NCI-H1417 treated with DMSO at 0.1 percent for 48 hours (cell line): ENCODE measurements at places on chromosomes 13 and 19.
A peak's percentile ranks its signal among the peaks of the same experiment; 100 is the strongest.

GRCh38 chr13:28641600-28641926 lies 17.4 kb upstream of the POMP start:
- DNase-seq: no peak

DNA sequence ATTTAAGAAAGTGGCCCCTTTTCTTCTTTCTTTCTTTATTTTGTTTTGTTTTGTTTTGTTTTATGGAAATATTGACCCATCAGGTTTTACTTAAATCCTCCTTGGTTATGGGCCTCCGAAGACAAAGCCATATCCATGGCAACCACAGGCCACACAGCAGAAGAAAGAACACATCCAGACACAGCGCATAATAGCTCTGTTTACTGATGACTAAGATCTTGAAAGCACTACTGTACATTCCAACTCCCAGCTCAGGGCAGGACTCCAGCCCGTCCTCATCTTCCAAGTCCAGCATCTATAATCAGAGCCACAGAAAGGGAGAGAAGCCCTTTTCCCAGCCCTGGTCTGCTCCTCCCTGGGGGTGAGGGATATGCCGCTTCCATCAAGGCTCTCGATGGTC lies 84.3 kb downstream of the NUFIP1 start:
- no peak for DNase-seq

DNA sequence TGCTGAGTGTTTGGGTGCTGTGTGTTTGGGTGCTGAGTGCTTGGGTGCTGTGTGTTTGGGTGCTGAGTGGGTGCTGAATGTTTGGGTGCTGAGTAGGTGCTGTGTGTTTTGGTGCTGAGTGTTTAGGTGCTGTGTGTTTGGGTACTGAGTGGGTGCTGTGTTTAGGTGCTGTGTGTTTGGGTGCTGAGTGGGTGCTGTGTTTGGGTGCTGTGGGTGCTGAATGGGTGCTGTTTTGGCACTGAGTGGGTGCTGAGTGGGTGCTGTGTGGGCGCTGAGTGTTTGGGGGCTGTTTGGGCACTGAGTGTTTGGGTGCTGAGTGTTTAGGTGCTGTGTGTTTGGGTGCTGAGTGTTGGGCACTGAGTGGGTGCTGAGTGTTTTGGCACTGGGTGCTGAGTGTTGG lies 48.5 kb upstream of the F7 start:
- no peak for DNase-seq

GRCh38 chr13:21287331-21287907 lies 111.0 kb downstream of the MRPL57 start:
- DNase-seq: no peak

DNA sequence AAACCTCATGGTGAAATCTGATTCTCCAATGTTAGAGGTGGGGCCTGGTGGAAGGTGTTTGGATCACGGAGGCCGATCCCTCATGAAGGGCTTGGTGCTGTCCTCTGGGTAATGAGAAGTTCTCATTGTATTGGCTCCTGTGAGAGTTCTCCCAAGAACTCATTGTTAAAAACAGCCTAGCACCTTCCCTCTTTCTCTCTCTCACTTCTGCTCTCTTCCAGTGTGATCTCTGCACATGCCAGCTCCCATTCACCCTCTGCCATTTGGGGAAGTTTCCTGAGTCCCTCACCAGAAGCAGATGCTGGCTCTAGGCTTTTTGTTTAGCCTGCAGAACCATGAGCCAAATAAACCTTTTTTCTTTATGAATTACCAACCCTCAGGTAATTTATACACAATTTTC lies 3.1 kb upstream of the SUCLA2 start:
- DNase-seq: no peak

GRCh38 chr13:73661687-73662425 lies 472.3 kb downstream of the KLF12 start:
- DNase-seq: no peak

- no peak for DNase-seq
Observed at GRCh38 chr19:47100290-47100689, 13.3 kb downstream of the ZC3H4 start.

- DNase-seq: no peak
Observed at GRCh38 chr19:28615966-28616365, 597.0 kb downstream of the UQCRFS1 start.

DNA sequence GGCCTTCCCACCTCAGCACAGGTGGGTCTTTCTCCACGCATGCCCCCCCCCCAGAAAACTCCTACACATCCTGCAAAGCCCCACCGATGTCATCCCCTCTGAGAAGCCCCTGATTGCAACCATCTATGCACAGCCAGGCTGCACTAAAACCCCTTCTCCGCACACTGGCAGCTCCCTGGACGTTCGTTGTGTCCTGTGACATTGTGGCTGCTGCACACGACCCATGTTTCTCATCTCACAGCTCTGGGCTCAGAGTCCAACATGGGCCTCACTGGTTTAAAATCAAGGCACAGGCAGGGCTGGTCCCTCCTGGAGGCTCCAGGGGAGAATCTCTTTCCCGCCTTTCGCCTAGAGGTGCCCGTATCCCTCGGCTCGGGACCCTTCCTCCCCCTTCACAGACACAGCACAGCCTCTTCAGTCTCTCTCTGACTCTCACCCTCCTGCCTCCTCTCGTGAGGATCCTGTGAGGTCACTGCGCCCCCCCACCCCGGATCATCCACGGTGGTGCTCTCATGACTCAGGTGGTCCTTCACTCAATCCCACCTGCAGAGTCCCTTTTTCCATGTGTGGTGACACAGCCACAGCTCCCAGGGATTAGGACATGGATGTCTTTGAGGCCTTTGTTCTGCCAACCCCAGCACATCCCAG lies 71.2 kb downstream of the GADD45B start:
- no peak for DNase-seq

- peak; percentile 1 for DNase-seq
Observed at GRCh38 chr13:30915691-30916541, 9.8 kb downstream of the MEDAG start.

GRCh38 chr19:45752639-45753038 lies 16.4 kb downstream of the SIX5 start:
- DNase-seq: no peak

- DNase-seq: no peak
Observed at GRCh38 chr19:46073268-46073922, 32.6 kb upstream of the IGFL4 start.

DNA sequence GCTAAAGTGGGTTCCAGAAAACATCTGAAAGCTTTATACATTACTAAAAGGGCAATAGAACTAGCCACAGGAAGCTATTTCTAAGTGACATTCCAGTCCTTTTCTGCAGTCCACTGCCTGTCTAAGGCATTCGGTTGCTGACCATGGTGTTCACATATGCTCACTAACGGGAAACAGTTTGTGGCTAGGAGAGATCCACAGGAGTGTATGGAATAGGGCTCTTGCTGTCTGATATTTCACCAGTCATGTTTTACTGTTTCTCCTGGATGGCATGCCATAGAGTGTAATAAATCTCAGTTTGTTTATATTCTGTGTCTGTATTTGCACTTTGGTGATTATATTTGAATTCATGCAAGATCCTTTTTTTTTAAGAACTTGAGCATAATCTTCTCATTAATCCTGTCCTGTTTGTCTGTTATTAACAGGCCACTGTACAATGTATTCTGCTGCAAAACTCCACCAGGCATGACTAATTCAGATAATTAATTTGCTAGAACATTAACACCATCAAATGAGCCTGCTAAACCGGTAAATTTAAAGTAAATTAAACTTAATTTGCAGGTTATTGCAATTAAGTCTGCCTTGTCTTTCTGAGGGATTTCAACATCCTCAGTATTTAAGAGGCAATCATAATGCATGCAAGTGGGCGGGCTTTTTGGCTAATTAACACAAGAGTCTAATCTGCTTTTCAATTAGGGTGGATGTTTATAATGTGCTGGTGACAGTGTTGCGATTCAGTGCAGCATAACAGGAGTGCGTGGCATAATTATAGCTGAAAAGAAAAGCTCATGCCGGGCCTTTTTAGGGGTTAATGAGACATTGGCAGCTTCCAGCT lies 201.3 kb downstream of the POU4F1 start:
- peak; percentile 64 for DNase-seq

DNA sequence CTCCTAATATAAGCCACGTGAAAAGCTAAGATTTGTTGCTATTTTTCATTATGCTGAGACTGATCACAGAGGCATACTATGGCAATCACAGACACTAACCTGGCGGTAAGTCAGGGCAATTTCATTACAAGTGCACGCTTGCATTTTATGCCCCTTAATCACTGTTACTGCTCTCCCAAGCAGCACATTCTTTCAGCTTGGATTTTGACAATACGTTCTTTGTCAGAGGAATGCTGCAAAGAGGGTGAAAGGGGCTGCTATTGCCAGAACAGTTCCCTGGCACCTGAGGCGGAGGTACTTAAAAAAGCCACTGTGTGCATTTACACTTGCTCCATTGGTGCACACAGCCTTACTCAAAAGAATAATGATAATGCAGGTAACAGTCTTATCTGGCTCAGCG lies 346.6 kb downstream of the RFC3 start:
- no peak for DNase-seq

GRCh38 chr19:53549340-53549739 lies 11.4 kb downstream of the ZNF331 start:
- DNase-seq: no peak

DNA sequence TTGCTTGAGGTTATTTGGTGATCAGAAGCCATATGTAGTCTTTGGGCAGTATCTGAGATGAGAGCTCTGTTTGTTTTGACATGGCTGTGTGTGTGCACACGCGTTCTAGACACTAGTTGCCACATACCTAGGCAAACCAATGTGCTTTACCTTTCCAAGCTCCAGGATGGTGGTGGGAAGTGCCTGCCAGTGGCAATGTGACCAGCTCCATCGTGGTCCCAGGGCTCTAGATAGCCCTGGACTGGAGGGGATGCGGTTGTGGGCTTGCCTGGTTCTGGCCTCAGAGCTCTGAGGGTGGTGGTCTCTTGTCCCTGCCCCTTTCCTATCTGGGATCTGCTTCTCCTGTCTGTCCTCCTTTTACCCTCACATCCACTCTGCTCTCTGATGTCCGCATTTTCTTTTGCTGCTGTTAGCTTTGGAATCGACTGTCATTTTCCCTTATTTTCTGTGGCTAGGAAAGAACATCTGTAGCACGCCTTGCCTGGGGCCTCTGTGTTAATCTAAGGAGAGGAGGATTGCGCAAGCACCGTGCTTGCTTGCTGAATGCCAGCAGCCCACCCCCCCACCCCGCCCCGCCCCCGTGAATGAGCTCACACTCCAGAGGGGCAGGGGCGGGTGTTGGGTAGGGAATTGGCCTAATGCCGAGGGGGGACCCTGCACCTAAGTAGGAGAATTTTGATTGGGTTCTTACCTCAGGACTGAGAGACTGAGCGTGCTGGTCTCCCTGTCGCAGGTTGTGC lies 89.5 kb downstream of the ARHGEF7 start:
- DNase-seq: no peak

DNA sequence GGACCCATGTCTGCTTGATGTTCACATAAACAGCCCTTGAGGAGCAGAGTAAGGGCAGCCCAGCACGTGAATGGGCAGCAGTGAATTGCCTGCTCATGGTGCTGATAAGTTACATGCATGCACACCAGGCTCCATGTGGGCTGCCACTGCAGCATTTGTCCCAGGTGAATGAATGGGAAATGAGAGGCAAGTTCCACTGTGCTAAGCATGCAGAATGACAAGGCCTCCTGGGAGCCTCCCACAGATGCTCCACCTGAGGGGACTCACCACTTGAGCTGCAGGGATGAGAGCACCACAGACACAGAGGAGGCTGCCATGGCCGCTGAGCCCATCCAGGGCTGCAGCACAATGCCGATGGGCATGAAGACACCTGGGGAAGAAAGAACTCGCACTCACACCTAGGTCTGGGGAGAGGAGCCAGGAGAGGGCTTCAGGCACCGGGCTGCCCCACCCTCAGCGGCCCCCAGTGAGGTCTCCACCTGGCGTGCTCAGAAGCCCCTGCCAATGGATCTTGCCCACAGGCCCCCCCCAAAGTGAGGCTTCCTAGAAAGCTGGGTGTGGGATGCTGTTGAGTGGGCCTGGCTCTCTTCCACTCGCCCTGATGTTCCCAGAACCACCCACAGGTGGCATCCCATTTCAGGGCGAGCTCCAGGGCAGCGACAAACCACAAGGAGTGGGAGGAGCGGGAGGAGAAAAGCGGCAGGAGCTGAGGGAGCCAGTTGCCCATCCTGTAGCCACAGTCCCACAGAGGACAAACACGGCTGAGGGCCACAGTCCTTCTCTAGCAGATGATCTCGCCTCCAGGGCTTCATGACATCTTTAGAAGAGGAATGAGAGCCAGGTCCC lies 73.8 kb downstream of the CCDC70 start:
- no peak for DNase-seq

DNA sequence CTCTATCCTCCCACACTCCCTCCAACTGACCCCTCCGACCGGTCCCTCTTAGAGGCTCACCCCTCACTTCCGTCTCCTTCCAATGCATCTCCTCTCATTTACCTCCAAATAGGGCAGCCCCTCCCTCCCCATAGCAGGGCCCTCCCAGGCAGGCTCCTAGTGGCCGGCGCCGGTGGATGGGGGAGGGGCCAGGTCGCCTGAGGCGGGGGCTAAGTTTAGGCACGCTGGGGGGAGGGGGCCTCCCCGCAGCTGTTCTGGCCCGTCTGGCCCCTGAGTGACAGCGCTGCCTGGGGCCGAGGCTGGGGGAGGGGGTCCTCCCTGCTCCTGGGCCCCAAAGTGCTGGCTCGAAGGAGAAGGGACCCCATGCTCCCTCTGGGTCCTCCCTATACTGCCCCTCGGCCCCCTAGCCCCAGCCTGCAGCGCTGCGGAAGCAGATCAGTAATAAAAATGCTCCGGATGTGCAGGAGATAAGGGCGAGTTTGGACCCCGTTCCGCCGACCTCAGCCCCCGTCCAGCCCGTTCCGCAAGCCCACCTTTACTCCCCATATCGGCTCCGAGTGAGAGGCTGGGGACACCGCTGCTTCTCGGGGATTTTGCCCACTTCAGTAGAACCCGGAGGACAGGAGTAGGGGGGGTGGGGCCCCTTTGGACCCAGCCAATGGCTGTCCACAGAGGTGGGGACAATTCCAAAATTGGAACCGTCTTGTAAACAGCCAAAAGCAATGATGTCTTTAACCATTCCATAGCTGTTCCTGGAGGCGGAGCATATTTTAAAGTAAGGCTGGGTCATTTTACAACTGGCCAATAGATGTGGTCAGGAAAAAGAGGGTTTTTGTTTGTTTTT lies 4.0 kb downstream of the RTN2 start:
- DNase-seq: no peak

DNA sequence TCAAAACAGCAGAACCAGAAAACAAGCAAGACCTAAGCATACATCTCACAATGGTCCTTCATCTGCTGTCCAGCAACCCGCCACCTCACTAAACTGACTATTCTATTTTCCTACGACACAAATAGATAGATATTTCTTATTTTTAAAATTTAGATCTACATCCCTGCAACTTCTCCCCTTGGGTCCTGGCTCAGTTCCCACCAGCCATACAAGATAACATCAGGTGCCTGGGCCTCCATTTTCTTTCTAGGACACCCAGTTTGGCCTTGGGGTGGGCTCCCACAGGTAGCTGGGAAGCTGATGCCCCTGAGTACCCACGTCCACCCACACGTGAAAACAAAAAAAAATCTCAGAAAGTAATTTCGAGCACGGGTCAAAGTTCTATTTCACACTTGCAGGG lies 47.6 kb downstream of the TGDS start:
- DNase-seq: no peak
